ENCODE measurements at places on chromosomes 5 and 9.

- DNase-seq: no peak
These were observed 7.6 kb downstream of the ARPC5L start for GRCh38 chr9:124869466-124869985.

DNA sequence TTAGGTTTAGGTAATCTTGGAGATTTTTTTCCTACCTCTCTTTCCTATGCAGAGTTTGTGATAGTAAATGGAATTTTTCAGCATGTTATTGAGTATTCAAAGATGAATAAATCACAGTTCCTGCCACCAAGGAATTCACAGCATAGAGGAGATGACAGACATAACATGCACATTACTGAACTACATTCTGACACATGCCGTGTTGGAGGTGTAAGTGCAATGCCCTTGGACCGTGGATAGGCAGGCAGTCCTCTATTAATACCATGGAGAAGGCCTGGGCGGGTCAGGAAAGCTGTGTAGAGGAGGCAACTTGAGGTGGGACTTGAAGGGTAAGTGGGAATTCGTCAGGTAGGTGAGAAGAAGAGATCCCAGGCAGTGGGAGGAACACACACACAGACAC lies 43.9 kb downstream of the MCCC2 start:
- no peak for DNase-seq

- DNase-seq: no peak
These were observed 384 bp upstream of the MRPS2 start for GRCh38 chr9:135500071-135500524.

GRCh38 chr9:129609486-129610212 lies 11.3 kb downstream of the C9orf50 start:
- no peak for DNase-seq

- DNase-seq: no peak
These were observed 10.9 kb downstream of the GPR107 start for GRCh38 chr9:130064621-130065020.

GRCh38 chr5:77328930-77329647 lies 118.6 kb downstream of the PDE8B start:
- DNase-seq: no peak

Data from NCI-H1105 (cell line).